Cerebellar cortex (tissue), 1 donor: ENCODE measurements at places on chromosomes 6 and 20.
A peak's percentile ranks its signal among the peaks of the same experiment; 100 is the strongest.

DNA sequence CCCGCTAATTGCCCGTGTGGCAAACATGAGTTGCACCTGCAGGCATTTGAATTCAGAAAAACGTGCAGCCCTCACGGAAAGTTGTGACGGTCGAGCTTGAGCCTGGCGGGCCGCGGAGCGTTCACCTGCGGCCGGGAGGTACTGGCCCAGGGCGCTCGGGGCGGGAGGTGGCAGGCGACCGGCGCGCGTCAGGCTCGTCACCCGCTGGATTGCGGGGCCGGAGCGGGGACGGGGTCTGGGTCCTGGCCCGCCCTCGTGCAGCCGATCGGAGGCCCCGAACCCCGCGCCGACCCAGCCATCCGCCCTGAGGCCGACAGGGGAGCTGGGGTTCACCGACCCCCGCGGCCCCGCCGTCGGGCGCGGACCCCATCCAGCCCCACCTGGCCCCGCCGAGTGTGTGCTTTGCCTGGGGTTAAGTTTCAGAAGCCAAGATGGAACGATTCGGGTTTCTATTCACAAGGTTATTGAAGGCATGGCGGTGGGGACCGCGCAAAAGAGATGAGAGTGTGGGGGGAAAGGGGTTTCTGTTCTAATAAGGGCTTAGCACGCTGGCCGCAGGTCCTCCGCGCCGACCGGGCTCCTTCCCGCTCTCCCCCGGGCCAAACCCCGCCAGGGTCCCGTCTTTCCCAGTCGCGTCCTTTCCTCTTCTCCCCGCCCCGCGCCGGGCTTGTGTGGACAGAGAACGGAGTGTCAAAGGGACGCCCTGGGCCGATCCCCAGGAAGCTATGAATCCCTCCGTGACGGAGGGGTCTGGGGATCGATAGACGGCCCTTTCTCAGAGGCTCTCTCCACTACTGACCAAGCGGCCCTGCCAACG, 1.6 kb upstream of the HEY2 start:
- DNase-seq, result no peak

GRCh38 chr6:127103482-127103881, 15.0 kb upstream of the RSPO3 start:
- DNase-seq, result no peak

GRCh38 chr6:54072635-54073313, 38.5 kb upstream of the MLIP start:
- DNase-seq, result no peak

- DNase-seq, result no peak
Observed at GRCh38 chr6:158955255-158955654, 44.7 kb downstream of the RSPH3 start.

GRCh38 chr6:33549196-33549595, 30.9 kb downstream of the BAK1 start:
- DNase-seq, result no peak

DNA sequence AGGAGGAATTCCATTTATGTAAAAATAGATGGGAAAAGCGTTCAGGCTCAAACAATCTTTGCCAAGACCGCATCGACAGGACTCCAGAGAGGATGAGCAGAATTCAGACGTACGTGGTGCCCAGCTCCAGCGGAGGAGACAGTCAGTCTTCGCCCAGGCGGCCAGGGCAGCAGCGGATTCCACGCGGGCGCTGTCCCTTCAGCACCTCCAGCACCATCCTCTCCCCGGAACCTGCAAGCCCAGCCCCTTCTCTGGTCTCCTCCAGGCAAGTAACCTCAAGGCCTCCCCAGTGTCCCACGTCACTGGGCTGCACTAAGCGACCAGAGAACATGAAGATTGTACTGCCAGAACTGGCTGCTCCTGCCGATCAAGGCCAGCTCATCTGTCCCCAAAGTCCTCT, 2.8 kb upstream of the KCNQ2 start:
- DNase-seq, result no peak

- no peak for DNase-seq
Observed at GRCh38 chr20:47406849-47407682, 50.6 kb upstream of the ZMYND8 start.

- DNase-seq, result peak; percentile 66
Observed at GRCh38 chr6:31042806-31043205, 32.5 kb downstream of the MUC22 start.

DNA sequence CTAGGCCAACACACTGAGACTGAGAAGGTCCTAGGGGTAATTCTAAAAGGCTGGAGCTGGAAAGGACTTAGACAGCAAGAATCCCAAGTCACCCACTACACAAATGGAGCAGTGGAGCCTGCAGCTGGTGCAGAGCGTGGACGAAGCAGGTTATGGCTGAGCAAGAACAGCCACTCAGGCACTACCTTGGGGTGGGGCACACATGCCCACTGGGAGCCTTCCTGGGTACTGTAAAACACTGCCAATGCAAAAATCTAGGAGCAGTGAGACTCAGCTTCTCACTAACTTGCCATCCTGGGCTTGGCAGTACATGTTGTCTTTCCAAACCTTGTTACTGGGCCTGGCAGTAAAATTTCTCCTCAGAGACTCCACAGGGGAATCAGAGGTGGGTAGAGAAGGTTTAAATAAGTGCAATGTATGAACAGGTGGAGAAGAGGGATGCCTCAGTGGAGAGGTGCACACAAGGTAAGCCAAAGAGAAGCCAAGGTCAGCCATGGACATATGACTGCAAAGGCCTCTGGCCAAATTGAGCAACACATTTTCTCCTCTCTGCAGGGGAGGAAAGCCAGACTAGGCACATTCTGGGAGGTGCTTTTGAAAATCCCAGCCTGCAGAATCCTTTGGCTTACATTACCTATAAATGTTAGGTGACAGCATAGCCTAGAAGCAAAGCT, 105.6 kb downstream of the TNFRSF21 start:
- peak; percentile 63 for DNase-seq

GRCh38 chr6:167665698-167666330, 160.9 kb upstream of the AFDN start:
- DNase-seq, result no peak

DNA sequence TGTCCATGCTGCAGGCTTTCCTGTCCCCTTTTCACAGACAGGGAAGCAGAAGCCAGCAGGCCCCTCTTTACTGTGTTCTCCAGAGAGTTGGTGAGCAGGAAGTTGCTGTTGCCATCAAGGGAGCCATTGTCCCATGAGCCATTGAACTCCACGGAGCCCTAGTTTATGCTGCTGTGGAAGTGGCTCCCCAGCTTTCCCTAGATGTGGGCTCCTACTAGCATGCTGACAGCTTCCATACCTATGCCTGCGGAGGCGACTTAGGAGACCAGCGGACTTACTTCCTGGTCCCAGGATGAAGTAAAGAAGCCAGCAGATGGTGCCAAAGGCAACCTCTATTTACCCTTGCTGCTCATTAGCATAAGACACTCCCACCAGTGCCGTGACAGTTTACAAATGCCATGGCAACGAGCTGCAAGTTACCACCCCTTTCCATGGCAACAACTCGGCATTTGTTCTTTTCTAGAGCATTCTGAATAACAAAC, 30.8 kb upstream of the FKBP1A start:
- DNase-seq, result peak; percentile 33

- DNase-seq, result peak; percentile 66
Observed at GRCh38 chr6:53347250-53347920, 1.4 kb downstream of the ELOVL5 start.

- no peak for DNase-seq
Observed at GRCh38 chr6:35152067-35152707, 11.0 kb upstream of the TCP11 start.

DNA sequence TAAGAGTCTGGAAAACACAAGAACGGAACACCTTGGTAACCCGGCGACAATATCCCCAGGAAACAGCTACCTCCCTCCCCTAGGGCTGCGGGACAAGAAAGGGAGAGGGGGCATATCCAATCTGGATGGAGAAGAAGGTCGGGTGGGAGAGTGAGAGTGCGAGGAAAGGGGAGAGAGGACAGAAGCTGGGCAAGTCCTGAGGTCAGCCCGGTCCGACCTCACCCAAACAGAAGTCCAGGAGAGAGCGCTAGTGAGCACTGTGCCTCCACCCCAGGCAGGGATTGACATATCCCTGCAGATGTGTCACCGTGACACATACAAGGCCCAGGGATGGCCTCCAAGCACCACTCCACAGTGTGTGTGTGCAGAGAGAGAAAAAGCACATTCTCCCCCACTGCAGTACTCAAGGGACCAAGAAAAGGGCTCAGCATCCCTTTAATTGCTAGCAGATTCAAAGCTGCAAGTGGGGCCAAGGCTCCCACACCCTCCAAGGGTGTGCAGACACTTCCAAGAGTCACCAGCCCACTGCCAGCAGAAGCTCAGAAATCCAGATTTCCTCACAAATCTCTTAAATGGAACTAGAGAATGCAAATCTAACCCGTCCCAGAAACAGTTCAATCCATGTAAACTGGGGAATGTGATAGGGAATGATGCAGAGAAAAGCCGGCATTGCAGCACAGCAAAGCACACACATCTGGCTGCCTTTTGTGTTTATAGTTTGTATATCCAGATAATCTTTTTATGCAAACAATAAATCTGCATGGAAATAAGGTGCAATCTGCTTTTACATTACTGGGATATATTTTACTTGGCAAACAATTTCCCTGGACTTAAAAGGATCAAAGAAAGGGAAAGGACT, 3.1 kb downstream of the PXDC1 start:
- DNase-seq, result peak; percentile 31

DNA sequence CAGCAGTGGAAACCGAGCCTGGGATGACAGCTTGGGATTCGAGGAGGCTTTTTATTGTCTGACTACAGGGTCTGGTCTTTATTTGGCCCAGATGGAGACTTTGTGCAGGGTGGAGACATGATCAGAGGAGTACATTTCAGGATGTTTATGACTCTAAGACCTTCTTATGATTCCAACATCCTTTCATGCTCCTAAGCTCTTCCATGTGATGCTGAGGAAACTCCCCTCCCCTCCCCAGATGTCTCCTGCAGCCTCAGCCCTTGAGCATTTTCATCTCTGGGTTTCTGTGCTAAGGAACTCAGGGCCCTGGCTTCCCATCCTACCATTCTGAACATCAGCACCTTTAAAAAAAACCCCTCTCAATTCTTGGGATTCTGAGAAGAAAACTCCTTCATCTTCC, 186.6 kb downstream of the SOX4 start:
- no peak for DNase-seq

DNA sequence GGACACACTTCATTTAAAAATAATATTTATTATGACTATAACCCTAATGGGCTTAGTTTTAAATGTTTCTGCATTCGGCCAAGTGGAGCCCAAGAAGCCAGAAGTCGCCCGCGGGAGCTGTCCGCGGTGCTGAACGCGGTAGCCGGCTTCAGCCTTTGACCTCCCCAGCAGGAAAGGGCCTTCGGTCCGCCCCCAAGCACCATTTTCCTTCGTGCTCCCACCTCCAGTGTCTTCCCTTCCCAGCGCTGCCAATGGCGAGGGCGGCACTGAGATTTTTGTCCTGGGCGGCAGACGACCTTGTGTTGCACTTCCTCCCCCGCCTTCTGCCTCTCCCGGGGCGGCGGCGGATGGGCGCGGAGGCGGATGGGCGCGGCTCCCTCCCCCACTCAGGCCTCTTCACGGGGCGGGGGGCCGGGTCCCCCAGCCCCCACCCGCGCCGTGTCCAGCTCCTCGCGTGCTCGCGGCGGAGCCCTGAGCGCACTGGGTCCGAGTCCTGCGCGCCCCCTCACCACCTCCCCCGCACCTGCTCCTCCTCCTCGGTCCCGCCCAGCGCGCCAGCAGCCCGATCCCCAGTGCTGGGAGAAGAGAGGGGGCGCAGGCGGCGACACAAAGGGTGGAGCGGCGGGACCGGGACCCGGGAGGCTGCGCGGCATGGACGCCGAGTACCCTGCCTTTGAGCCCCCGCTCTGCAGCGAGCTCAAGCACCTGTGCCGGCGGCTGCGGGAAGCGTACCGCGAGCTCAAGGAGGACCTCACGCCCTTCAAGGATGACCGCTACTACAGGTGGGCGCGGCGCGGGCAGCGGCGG, 23.6 kb upstream of the TMEM181 start:
- DNase-seq, result peak; percentile 60

GRCh38 chr6:38508894-38509293, 130.8 kb downstream of the BTBD9 start:
- DNase-seq, result no peak
